ENCODE measurements at places on chromosomes 6 and 20.

- DNase-seq = no peak
Observed at GRCh38 chr6:16292432-16292831, 54.0 kb downstream of the GMPR start.

DNA sequence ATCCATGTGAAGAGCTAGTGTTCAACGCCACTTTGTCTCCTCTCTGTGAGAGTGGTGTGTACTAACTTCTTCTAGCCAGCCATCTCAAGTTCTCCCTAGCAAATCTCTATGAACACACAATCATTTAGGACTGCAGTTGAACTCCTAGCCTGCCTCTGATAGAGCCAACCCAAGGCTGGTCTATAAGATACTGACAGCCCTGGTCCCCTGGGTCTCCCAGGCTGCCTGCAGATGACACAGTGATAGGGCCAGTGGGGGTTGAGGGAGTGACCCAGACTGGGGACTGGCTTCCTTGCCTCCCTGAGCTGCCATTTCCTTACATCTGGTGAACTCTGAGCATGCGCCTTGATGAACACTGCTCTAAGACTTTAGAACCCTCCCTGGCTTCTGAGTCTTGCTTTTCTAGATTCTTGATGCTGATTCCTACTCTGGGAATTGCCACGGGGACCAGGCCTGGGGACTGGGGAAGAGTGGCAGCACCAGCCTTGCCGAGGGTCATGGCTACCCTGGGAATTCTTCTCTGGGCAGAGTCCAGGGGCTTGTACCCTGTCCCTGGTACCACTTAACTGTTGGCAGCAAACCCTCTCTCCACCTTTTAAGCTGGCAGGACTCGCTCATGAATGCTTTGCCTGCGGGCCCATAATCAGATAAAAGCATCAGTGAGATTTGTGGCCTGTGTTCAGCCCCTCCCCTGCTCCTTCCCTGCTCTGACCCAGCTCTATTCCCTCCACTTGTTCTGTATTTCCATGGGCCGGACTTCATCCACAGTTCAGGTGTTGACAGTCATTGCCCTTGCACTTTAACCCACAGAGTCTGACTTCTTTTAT is 130.8 kb upstream of the CHD6 start:
- no peak for DNase-seq

GRCh38 chr20:64106981-64107735 is at the start of gene NPBWR2:
NPBWR2 (minus strand) TSS chr20:64107565; CDS start chr20:64106831, 734 bp downstream.
- DNase-seq = no peak

DNA sequence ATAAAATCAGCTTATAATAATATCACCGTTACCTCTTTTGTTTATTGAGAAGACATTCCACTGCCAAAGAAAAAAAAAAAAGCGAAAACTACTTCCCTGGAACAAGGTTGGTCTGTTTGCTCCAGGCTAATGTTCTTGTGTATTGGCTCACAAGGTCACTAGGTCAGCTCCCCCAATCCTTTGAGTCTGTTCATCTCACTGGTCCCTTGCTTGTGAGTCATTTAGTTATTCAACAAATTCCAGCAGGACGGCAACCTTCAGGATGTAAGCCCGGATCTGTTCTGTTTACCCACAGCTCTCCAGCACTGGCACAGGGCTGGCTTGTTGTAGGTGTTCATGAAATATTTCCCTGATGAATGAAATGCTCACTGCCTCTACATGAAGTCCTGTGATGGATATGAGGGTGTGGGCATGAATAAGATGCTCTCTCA is 3.3 kb downstream of the ARHGAP40 start:
- peak; percentile 95 for DNase-seq

GRCh38 chr6:22356362-22356940 is 59.6 kb upstream of the PRL start:
- no peak for DNase-seq

DNA sequence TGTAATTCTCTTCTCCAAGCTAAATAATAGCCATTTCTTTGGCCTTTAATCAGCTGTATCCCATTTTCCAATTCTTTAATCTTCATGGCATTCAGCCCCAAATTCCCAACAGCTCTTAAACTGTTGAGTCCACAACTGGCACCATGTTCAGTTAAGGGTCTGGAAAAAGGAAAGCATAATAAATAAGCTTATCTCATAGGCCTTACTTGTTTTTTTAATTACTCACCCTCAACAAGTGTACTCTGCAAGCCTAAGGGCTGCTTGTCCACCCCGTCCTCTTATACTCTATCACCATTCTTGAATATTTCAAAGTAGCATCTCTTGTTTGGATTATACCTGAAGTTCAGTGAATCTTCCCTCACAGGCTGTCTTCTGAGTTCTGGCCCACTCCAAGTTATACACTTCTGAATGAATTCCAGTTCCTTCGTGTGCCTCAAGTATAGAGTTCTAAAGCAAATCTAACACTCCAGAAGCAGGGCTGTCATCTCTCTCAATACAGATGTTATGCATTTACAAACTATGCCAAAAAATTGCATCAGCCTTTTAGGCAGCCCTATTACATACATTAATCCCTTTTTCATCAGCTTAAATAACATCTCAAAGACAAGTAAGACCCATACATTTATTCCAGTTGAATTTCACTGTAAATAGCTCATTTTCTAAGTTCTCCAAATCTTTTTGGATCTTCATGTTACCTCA is 98.7 kb downstream of the COL21A1 start:
- DNase-seq = no peak

GRCh38 chr6:163793011-163793983 is 378.8 kb downstream of the QKI start:
- no peak for DNase-seq

DNA sequence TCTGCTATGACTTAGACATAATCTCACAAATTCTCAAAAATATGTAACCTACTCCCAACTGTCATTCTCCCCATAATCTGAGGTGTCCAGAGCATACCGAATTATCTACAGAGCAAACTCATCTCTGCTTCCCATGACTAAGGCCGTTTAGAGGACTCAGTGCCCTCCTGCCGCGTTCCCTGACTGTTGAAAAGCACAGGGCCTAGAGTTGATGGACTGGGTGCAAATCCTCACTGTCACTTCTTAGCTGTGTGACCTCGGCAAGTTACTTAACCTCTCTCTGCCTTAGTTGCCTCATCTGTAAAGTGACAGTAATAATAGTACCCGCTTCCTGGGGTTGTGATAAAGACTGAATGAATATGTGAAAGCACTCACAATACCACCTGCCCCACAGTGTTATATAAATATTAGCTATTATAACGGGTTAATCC is 4.7 kb upstream of the TUBB2A start:
- no peak for DNase-seq
